ENCODE measurements at places on chromosomes 3 and 15.

- no peak for DNase-seq
Measured at GRCh38 chr3:48244461-48244860, 3.6 kb downstream of the ZNF589 start.

DNA sequence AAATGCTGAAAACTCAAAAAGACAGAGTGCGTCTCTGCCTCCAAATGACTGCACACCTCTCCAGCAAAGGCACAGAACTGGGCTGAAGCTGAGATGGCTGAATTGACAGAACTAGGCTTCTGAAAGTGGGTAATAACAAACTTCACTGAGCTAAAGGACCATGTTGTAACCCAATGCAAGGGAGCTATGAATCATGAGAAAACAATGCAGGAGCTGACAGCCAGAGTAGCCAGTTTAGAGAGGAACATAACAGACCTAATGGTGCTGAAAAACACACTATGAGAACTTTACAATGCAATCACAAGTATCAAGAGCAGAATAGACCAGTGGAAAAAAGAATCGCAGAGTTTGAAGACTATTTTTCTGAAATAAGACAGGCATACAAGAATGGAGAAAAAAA lies 10.1 kb upstream of the AVEN start:
- DNase-seq = peak; percentile 39

GRCh38 chr3:32176989-32177701 lies 61.3 kb upstream of the CMTM8 start:
- peak; percentile 60 for DNase-seq

- no peak for DNase-seq
Measured at GRCh38 chr3:105888621-105889579, 20.1 kb upstream of the CBLB start.

- DNase-seq = no peak
Measured at GRCh38 chr3:144097163-144097562, 125.5 kb downstream of the DIPK2A start.

- no peak for DNase-seq
Measured at GRCh38 chr3:120062474-120062873, 31.8 kb downstream of the GSK3B start.

GRCh38 chr3:47496892-47497291 lies 16.6 kb downstream of the ELP6 start:
- DNase-seq = no peak

GRCh38 chr3:194262176-194262924 lies 88.8 kb downstream of the CPN2 start:
- DNase-seq = no peak

- DNase-seq = no peak
Measured at GRCh38 chr15:68658151-68658550, 79.4 kb downstream of the CORO2B start.

GRCh38 chr15:29788433-29789034 lies 33.7 kb downstream of the TJP1 start:
- DNase-seq = no peak

GRCh38 chr3:140453750-140454149 lies 224.1 kb upstream of the TRIM42 start:
- no peak for DNase-seq

GRCh38 chr3:141127344-141128125 lies 76.4 kb downstream of the SPSB4 start:
- no peak for DNase-seq

GRCh38 chr3:191356631-191357439 lies 26.5 kb upstream of the UTS2B start:
- DNase-seq = no peak

DNA sequence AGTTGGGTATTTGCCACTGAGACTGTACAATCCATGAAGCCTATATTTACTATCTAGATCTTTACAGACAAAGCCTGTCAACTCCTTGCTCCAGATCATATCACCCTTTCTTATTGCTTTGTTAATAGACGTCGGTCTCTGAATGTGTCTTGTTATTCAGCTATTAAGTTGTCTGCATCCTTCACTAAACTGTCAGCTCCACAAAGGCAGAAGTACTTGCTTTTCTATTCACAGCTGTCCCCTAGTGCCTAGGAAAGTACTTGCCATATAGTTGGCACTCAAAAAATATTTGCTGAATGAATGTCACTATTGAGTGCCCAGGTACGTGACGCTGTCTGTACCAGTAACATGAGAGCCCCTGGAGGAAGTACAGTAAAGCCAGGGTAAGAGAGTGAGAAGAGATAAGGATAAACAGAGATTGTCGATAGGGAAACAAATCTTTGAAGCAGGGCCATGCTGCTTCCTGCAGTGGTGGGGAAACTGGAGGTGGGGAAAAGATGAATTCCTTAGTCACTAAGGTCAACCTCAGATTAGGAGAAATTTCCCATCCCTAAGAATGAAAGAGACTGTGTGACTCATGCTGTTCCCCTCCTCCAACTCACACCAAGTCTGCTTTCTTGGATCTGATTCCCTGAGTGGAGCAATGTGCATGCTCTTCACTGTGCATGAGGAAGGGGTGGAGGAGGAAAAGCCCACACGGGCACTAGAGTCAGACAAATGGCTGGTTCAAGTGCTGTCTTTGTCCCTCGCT lies 36.3 kb downstream of the PRICKLE2 start:
- DNase-seq = peak; percentile 27

- DNase-seq = no peak
Measured at GRCh38 chr15:26421065-26421464, 351.8 kb downstream of the GABRB3 start.

DNA sequence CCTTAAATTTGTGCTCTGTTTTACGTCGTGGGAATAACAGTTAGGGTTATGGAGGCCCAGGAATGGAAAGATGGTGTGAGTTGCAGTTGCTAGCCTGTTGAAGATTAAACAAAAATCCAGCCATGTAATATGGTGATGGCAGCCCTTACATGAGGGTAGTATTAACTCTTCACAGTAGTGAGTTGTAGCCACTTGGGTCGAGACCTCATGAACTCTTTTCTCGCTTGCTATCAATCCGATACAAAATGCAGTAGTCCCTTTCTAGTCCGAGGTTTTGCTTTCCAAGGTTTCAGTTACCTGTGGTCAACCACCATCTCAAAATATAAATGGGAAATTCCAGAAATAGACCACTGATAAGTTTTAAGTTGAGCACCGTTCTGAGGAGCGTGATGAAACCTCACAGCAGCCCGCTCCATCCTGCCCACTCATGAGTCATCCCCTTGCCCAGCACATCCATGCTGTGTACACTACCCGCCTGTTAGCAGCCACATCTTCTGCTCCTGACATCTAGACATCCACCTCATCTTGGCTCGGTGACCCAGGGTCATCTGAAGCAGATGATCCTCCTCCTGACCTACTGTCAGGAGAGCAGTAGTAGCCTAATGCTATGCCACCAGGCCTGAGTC lies 177.9 kb downstream of the CDIN1 start:
- no peak for DNase-seq

- no peak for DNase-seq
Measured at GRCh38 chr3:27585429-27585828, 101.2 kb upstream of the SLC4A7 start.

- DNase-seq = no peak
Measured at GRCh38 chr15:68183616-68184315, 21.4 kb downstream of the CALML4 start.

GRCh38 chr3:60096403-60096802 lies 1046.6 kb upstream of the CFAP20DC start:
- DNase-seq = no peak

DNA sequence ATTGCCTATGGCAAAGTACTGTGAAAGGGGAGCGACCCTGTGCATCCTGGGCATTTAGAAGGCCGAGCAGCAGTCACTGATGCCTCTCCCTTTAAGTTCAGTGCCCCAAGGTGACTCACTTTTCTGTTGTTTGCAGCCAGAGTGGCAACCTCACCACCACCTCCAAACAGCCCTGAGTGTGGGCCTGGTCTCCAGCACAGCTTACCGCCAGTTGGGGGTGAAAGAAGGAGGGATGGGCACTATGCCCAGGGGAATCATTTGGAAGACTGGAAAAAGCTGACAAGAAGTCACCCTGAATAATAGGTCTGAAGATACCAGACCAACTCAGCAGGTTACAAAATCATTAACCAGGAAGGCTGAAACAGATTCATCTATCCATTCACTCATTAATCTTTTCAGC lies 571.8 kb downstream of the EPHB1 start:
- no peak for DNase-seq

GRCh38 chr3:185084901-185085300 lies 68.0 kb downstream of the C3orf70 start:
- no peak for DNase-seq

- no peak for DNase-seq
Measured at GRCh38 chr3:192869131-192870031, 48.3 kb downstream of the MB21D2 start.

- no peak for DNase-seq
Measured at GRCh38 chr15:78795043-78795442, 16.2 kb downstream of the ADAMTS7 start.

DNA sequence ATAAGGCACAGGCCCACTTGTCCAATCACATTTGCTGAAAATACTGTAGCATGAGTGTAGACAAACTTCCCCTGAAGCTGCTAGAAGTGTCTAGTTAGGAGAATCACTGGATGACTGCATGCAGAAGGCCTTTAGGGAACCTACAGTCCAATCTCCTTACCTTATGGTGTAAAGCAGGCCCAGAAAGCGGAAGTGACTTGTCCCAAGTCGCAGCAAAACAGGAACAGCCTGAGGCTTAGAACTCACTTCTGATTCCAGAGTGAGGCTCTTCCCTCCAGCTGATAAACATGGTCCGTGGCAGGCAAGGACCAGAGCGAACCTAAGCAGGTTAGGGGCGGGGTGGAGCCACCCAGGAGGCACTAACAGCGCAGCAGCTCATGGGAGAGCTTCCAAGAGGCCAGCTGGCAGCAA lies 2.5 kb downstream of the GRAMD2A start:
- DNase-seq = no peak

All from LoVo (cell line).